ENCODE measurements at places on chromosomes 6 and 20. TPM values are rescaled to one million over a fixed set of nuclear protein-coding genes. Genes with fewer than 3 reads are reported as not detected.

DNA sequence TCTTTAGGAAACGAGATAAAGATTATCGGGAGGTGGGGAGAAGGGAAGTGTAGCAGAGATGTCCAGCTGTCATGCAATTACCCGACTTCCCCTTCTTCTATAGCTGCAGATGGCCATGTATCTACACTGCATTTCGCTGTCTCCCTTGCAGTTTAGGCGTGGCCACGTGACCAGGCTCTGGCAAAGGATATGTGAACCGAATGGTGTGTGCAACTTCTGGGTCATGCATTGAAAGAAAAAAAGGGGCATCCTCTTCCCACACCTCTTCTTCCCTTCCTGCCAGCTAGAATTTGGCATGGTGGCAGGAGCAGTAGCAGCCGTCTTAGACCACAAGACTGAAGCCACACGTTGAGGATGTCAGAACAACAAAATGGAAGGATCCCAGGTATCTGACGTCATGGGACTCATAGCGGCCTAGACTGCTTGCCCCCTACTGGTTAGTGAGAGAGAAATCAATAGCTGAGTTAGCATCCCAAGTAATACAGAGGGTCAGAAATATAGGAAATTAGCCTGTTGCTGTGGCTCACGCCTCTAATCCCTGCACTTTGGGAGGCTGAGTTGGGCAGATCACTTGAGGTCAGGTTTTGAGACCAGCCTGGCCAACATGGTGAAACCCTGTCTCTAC, 32.8 kb downstream of the TCF15 start:
- DNase-seq = no peak

The PRKN gene
- 7.9 TPM for total RNA-seq

- DNase-seq = no peak
Measured at GRCh38 chr6:136723780-136724179, 68.5 kb downstream of the MAP3K5 start.

DNA sequence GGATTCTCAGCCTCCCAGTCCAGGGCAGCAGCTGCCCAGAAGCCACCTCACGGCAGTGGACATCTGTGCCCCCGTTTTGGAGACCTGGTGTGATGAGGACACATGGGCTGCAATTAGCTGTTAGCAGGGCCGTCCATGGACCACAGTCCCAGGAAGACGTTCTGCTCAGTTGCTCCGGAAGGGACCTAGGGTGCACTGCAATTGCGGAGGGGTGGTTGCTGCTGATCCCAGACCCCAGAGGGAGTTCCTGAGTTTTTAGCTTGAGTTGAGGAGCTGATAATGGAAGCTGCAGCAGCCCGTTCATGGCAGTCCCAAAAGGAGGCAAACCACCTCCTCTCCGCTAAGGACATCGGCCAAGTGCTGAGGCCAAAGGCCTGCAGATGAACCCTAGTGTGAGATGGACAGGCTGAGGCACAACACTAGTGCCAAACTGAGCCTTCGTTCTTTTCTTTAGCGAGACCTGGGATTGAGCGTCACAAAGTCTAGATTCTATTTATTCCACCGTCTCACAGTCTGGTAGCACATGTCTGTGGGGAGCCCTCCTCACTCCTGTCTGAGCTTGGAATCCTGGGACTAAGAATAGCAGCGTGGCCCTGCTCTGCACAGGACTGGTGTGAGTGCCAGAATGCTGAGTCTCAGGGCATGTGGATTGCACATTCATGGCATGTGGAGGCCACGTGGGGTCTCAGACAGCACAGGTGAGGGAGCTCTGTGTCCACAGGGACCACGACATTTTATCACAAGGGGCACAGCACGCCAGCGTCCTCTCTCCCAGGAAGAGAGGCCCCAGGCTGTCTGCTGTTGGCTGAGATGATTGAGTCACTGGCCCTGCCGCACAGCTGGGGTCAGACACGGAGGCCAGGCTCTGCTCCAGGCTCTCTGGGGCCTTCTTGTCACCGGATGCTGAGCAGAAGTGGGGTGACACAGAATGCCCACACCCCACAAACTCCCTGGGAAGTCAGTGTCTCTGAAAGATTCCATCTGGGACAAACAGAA, 113.4 kb downstream of the PSMB1 start:
- DNase-seq = no peak

DNA sequence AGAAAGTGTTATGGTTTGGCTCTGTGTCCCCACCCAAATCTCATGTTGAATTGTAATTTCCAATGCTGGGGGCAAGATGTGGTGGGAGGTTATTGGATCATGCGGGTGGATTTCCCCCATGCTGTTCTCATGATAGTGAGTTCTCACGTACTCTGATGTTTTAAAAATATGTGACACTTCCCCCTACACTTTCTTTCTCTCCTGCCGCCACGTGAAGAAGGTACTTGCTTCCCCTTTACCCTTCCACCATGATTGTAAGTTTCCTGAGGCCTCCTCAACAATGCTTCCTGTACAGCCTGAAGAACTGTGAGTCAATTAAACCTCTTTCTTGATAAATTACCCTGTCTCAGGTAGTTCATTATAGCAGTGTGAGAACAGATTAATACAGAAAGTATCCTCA, 150.8 kb downstream of the TMEM200A start:
- no peak for DNase-seq

DNA sequence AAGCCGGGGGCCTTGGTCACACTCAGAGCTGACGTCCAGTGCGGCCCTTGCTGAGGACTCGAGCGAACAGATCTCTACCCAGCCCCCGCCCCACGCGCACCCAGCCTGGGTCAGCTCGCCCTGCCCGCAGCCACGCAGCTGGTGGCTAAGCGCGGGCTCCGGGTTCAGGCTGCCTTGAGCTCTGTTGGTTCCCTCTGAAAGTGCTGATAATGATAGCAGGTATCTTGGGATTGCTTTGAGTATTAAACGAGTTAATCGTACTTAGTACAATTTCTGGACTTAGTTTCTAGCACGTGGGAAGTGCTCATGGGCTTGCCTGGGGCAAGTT, 88.1 kb upstream of the TGM3 start:
- DNase-seq = no peak

DNA sequence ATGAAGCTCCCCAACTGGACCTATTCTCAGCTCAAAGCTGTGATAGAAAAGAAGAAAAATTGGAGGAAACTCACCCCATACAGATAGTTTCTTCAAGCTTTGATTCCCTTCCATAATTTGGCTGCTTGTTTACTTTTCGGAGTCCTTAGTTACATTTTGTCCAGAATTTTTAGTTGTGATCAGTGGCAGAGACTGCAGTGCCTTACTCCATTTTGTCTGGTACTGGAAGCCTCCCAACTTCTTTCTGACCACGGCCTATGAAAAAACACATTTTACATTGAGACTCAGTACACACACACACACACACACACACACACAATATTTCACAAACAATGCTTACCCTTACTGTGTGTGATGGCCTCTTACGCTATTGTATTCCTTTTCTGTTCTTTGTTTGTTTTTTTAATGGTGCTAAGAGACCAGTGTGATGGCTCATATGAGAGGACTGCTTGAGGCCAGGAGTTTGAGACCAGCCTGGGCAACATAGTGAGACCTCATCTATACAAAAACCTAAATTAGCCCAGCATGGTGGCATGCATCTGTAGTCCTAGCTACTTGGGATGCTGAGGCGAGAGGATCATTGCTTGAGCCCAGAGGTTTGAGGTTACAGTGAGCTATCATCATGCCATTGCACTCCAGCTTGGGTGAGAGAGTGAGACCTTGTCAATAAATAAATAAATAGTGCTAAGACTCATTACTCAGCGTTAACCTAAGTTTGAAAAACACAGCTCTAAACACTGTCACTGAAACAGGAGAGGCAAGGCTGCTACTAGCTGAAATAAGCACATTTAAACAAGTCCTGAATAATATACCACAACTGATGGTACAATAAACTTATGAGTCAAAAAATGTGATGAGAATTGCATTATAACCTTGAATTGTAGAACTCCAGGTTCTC, 13.8 kb upstream of the RNF8 start:
- DNase-seq = no peak

DNA sequence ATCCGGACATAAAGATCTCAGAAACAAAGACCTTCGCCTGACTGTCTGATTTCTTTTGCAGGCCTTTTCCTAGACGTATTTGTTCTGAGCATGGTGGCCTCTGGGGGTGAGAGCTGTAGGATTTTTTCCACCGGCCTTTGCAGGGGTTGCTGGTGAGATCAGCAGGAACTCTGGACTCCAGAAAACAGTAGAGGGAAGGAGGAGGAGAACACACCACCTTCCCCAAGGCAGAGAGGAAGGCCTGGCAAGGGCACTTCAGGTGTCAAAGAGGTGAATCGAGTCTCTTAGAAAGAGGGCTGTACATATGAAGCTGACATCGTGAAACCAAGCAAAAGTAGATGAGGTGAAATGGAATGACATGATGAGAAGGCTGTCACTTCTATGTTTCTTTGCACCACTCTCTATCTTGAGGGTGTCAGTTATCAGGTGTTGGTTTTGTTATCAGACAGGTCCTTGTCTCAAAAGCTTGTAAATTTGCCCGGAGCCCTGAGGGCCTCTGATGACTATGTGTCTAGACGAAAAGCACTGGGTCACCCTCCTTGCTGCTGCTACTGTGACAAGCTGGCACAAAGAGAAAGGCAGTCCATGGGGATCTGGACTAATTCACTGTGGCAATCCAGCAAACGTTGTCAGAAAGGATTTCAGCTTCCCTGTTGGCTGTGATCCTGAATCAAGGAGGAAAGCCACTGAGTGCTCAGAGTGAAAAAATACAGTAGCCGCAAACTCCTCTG, 91.3 kb upstream of the MAP3K7 start:
- DNase-seq = no peak

GRCh38 chr6:111200350-111201243, 113.3 kb downstream of the SLC16A10 start:
- DNase-seq = peak; percentile 5

GRCh38 chr20:42340368-42340767, 722.2 kb upstream of the CHD6 start:
- DNase-seq = peak; percentile 71

DNA sequence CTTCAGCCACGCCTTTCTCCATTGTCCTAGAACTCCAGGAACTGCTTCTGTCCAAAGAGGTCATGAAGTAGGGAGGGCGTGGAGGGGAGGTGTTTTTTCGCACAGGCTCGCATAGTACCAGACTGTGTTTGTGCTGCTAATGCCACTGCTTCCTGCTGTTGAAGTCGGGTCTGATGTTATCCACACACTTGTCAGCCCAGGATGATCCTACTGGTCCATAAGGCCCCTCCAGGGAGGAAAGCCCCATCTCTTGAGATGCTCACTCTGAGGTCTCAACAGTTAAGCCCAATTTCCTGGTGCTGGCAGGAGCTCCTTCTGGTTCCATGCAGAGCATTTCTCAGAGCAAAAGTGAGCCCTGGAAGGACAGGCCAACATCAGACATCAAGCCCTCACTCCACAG, 65.6 kb downstream of the C6orf118 start:
- no peak for DNase-seq

DNA sequence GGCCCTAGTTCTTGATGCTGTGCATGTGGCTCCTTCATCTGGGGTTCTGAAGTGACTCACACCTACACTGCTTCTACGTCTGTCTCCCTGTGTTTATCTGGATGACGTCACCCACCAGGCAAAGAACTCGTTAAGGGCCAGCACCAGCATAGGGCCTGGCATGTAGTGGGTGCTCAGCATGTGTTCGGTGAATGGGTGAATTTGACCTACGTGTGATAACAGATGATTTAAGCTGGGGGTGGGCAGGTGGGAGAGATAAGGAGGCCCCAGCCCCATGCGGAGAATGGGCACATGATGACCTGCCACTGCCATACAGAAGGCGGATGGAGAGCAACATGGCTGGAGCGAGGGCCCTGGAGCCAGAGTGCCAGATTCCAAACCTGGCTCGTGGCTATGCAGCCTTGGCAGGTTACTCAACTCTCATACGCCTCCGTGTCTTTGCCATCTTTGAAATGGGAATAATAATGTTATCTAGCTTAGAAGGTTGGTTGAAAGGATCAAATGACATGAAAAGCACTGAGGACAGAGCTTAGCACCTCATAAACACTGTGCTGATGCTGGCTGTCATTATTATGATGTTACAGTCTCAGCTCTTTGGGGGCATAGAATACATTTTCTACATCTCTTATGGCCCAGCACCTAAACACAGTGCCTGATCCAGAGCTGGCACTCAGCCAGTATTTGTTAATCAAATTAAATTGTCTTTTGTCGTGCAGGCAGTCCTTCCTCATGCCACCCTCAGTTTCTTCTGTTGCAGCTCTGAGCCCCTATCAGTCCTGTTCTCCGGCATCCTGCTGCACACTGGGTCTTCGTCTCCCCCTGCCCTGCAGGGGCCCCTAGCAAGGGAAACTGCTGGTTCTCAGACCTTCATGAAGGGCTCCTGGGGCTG, 39.6 kb downstream of the VEGFA start:
- DNase-seq = no peak

The CEP57L1 gene
- total RNA-seq = 59.7 TPM

The PTPRK gene
- total RNA-seq = 15.6 TPM

The LIN28B gene
- 5.1 TPM for total RNA-seq

- peak; percentile 86 for DNase-seq
Measured at GRCh38 chr6:131807644-131808459, at the start of gene ENPP1. Gene ENPP1 (plus strand): TSS chr6:131808020. CDS start chr6:131808036, 16 bp downstream.

The VPS16 gene
- total RNA-seq = 19.7 TPM

DNA sequence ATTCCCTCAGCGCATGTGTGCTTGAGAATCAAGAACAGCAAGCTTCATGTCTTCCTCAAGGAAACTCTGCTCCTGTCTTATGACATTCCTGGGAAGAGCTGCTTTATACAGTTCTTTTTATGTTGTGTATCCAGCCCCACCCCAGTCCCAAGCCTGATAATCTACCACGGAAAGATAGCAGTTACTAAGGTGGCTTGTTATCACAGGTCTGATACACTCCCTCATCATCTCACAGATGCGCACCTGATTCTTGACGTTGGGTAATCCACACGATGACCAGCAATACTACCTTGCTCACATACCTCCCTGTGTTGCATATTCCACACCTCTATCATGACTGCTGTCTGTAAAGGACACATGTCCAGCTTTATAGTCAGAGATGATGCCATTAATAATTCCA, 3.2 kb downstream of the NHLRC1 start:
- DNase-seq = no peak

DNA sequence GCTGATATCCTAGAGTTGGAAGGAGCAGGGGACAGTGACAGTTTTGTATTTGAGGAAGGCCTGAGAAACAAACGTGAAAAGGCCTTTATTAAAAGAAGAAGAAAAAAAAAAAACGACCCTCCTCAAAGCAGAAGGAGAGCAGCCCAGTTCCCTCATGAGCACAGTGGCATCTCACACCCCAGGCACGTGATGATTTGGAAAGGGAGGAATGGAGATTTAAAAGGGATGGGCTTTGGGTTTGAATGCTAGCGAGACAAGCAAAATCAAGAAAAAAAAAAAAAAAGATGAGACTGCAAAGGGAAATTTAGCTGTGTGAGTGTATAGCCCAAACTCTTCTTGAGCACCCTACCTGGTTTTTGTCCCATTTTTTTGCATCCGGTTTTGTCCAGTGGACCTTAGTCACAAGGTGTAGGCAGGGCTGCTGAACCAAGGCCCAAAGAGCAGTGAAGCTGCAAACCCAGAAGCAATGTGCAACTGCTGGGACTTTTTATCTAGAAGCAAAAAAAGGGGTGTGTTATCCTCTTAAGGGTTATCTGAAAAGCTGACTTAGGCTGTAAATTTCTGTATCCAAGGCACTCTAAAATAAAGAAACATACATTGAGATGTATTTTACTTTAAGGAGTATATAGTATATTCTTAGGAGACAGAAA, 54.5 kb upstream of the RREB1 start:
- DNase-seq = no peak

The RAB44 gene
- not detected for total RNA-seq

The FBXO30 gene
- total RNA-seq = 28.4 TPM
